ENCODE measurements at places on chromosomes 3 and 15. TPM values are rescaled to one million over a fixed set of nuclear protein-coding genes. Genes with fewer than 3 reads are reported as not detected.

The OR5K4 gene
- not detected for total RNA-seq

The THRB gene
- total RNA-seq = 0.09 TPM

The AHSG gene
- not detected for total RNA-seq

The FSIP1 gene
- total RNA-seq = 1.5 TPM

The TRPM1 gene
- total RNA-seq = not detected

The SLC33A1 gene
- 13.6 TPM for total RNA-seq

The SENP7 gene
- total RNA-seq = 14.0 TPM

The CD200R1 gene
- total RNA-seq = 0.09 TPM

The ZBBX gene
- total RNA-seq = not detected

The NLGN1 gene
- total RNA-seq = 2.9 TPM
